Substantia nigra (tissue), 51 donors: ENCODE measurements at places on chromosomes 12 and 14.

- no peak for DNase-seq
Measured at GRCh38 chr12:62772416-62772955, 162.5 kb downstream of the PPM1H start.

GRCh38 chr14:84465880-84466279 is 1064.1 kb upstream of the FLRT2 start:
- no peak for DNase-seq

DNA sequence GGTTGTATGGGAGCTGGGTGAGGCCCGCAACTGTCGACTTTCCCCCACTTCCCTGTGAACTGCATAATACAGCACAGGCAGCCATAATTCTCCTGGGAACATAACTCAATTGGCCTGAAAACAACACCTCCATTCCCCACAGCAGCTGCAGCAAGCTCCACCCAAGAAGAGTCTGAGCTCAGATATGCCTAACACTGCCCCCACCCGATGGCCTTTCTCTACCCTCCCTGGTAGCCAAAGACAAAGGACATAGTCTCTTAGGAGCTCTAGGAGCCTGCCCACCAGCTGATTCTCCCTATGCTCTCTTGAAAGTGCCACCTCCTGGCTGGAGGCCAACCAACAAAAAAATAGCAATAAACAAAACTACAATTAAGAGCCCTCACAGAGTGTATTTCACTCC is 542.7 kb upstream of the LMO3 start:
- no peak for DNase-seq

- DNase-seq, result no peak
Measured at GRCh38 chr12:18151036-18151435, 61.0 kb upstream of the RERGL start.

DNA sequence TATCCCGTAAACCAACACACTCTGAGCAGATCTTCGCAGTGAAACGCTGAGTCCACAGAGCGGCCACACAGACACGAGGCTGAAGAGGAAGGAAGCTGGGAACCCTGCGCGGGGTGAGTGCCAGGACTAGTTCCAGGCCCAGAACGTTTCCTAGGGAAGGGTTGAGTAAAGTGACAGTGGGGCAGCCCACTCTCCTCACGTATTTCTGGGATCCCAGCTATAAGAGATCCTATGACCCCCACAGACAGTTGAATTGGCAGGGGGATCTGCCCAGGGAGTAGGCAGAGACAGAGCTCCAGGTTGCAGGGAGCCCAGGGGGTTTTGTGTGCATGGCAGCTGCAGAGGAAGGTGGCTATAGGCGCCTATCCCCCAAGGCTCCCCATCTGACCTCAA is 51.1 kb downstream of the GTF2A1 start:
- DNase-seq, result no peak

DNA sequence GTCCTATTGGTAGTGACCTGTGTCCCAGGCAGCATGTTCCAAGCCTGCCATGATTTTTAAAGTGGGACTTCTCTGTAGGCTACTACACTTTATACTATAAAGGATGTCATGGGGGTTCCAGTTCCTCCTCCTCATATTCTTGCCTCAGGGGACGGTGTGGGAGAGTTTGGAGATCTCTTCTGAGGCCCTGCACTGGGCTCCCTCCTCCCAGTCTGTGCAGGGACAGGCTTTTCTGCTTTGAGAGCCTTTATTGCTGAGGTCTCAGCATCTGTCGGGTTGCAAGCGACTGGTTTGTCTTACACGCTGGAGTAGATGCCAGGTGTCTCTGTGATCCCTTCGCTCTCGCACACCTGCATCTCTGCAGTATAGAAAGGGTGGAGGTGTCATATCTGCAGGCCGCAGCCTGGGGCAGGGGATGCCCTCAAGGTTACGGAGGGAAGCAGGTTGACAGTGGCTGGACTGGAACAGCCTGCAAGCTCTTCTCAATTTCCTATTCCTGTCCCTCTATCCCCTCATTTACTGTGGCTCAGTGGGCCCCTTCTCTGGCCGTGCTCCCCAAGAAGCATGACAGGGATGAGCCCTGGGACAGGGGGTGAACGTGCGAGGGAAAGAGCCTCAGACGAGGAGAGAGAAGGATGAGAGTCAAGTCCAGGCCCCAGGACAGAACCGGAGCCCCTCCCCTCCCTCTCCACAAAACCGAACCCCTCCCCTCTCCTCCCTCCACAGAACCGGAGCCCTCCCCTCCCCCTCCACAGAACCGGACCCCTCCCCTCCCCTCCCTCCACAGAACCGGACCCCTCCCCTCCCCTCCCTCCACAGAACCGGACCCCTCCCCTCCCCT is 51.3 kb downstream of the SLC6A12 start:
- DNase-seq, result no peak

DNA sequence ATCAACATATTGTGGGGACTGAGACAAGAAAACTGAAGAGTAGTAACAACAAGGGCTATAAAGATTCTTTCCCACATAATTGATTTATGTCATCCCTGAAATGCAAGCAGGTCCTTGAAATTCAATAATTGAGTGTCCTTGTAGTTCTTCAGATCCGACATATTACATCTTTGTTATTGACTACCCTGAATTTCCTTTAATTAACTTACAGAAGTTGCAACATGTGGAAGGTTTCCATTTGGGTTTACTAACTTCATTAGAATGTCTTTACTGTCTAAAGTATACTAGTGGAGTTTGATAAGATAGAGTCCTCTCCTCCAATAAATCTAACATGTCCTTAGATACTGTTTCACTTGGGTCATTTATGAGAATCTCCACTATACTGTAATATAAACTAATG is 951.8 kb downstream of the SLC6A15 start:
- no peak for DNase-seq

DNA sequence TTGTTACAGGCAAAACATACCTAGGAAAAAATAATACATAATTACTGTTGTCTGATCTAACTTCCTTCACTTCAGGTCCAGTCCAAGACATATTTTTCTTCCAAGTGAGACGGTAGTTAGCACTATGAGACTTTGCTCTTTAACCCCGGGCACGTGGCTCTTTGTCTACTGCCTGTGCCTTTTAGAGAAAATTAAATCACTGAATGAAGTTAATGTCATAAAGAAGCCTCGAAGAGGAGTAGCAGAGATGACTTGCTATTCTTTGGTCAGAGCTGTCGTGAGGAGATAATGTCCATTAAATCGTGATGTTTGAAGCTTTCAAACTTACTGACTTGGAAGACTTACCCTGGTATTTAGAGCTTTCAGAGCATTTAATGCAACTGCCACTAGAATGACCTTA is 8.7 kb downstream of the TESPA1 start:
- DNase-seq, result no peak

GRCh38 chr14:49982501-49982951 is 89.6 kb downstream of the ARF6 start:
- DNase-seq, result no peak

- DNase-seq, result no peak
Measured at GRCh38 chr12:113465808-113466453, 5.7 kb downstream of the LHX5 start.

DNA sequence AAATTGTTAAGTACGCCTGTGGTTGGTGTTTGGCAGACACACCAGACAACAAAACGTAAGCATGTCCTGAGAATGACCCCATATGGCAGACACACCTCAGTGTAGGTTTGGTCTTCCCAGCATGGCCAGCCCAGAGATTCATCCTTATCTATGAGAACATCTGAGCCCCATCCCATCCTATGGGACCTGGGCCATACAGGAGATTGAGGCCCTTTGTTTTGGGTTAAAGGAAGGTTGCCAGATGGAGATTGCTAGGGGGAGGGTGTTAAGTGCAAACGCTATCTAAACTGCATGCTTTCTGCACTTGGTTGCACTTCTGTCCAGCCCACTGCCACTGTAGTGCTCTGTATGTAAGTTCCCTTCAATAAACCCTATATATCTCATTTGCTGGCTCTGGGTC is 4.1 kb upstream of the PCNX4 start:
- no peak for DNase-seq

- DNase-seq, result no peak
Measured at GRCh38 chr12:87801860-87802720, 227.1 kb downstream of the C12orf50 start.

GRCh38 chr12:132570635-132571034 is 39.7 kb downstream of the LRCOL1 start:
- DNase-seq, result no peak

GRCh38 chr12:107468182-107468581 is 217.4 kb upstream of the PWP1 start:
- DNase-seq, result no peak

DNA sequence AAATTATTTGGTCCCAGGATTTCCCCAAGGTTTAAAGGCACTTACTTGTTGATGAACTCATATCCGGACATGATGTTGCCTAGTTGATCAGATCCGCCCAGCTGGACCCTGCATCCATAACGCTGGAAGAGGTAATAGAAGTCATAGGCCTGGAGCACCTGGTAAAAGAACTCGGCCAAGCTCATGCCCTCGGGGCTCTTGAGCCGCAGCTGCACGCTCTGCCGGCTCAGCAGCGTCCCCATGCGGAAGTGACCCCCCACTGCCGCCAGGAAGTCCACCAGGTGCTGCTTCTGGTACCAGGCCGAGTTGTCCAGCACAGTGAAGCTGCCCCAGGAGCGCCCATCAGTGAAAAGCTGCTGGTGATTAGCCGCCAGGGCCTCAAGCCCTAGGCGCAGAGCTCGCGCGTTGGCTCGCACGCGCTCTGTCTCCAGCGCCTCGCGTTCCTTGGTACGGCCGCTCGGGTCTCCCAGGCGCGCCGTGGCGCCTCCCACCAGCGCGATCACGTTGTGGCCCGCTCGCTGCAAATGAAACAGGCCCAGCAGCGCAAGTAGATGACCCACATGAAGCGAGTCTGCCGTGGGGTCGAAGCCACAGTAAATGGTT is 545 bp downstream of the YARS2 start:
- DNase-seq, result peak; percentile 55

DNA sequence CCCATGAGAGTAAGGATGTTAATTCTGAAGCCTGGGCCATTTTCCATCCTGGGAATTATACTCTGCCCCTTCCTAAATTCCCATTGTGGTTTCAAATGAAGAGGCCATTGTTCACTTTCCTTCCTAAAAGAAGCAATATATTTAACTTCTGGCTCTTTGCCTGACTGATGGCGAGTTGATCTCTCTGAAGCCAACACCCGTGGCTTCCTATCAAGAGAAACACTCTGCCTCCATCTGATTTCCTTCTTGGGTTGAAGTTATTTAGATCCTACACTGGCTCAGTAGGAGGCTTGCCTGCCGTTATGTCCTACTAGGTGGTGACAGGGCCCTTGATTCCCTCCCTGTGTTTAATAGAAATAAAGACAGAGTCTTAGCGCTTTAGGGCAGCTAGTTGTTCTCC is 97.4 kb downstream of the PRKCH start:
- no peak for DNase-seq

- no peak for DNase-seq
Measured at GRCh38 chr12:8899830-8900229, 14.5 kb upstream of the PHC1 start.

DNA sequence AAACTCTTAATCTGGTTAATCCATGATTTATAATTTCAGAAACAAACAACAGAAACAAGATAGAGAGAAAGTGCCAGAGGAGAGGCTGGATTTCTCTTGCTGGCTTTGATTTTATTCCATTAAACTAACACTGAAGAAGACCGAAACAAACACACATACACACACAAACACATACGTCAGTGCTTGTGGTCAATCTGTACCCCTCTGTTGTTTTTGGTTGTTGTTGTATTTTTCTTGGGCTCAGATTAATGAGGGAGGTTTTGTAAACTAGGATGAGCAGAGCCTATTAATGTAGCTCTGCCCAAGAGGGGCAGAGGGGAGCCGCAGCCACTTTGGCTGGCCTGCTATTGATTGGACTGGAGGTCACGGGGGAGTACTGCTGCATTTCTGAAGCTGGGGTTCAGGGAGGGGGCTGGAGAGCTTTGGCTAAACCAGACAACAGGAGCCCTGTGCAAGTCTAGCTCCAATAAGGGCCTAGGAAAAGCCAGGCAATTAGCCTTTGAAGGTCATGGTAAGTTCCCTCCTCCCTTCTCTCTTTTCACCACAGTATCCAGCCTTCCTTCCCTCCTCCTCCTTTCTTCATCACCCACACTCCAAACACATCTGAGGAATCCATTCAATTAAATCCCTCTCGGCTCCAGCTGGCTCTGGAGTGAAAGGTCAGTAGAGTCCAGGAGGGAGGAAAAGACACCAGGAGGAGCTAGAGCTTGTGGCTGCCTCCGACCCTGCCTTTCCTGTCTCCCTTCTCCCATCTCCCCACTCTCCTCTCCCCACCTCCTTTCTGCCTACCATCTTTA is 344.1 kb upstream of the LMO3 start:
- no peak for DNase-seq

DNA sequence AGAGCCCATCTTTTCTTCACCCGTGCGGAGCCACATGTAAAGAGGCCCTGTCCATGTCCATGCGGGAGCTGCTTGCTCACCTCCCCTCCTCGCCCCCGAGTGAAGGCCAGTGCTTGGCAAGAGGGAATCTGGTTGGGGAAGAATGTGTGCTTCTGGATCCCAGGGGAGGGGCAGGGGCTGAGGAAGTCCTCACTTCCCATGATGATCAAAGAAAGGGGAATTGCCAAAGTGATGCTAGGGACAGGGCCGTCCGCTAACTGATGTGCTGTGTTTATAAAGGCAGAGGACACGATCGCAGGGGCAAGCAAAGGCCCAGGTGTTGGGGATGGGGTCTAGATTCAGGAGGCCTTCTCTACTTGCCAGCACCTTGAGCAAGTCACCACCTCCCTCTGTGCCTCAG is 137.4 kb upstream of the PRMT8 start:
- DNase-seq, result no peak

- DNase-seq, result no peak
Measured at GRCh38 chr12:31645924-31646323, 13.6 kb upstream of the ETFBKMT start.

DNA sequence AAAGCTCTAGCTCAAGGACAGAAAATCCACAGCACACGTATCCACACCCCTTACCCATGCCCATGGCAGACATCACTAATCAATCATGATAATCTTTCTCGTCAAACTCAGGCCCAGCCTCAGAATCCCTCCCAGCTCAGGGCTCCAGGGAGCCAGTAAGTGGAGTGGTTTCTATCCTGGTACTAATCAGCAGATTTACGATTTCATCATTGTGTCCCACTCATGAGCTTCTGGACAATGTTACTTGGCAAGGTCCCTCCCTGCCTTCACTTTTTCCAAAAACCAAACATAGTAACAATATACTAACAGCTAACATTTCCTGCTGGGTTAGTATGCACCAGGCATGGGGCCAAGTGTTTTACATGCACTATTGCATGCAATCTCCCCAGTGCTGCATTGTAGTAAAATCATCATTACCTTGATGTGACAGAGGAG is 45.8 kb upstream of the NCOR2 start:
- DNase-seq, result no peak

DNA sequence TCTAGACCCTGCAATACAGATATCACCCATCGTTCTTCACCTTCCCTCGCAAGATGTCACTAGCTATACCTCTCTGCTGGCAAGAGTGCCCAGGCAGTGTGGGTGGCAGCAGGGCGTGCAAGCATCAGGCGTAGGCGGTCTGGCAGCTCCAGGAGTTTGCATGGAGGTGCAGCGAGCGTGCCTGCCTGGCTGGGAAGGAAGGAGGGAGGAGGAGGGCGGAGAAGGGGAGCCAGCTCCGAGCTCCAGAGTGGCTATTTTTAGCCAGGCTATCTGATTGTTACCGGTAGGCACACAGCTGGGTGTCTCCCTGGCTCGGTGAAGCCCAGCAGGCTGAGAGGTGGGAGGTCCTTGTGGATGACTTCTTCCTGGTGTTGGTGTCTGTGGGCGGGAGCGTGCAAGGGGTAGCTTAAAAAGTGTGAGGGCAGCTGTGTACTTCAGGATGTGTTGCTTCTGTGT is 6.2 kb downstream of the FOXJ2 start:
- no peak for DNase-seq
